Activated CD4-positive, alpha-beta T cell treated with anti-CD3 and anti-CD28 coated beads, Interleukin-2, amount 50 U/mL, for 1 hour (primary cell): ENCODE measurements at places on chromosomes 12 and 14.

DNA sequence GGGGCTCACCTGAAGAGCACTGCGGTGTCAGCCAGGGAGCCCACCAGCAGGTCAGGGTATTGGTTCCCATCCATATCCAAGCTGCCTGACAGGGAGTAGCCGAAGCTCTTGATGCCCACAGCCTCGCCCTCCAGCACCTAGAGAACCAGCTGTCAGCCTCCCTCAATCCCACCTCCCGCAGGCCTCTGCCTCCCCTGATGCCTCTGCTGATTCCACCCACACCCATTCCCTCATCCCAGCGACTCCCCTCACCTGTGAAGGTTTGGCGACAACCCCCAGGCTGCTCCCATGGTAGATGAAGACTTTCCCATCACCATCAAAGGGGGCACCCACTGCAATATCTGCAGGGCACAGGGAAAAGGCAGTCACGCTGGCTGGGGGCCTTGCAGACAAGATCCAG lies 10.0 kb downstream of the ITGA7 start:
- no peak for DNase-seq

- DNase-seq, result no peak
These were observed 126.0 kb downstream of the CHST11 start for GRCh38 chr12:104582739-104583138.

DNA sequence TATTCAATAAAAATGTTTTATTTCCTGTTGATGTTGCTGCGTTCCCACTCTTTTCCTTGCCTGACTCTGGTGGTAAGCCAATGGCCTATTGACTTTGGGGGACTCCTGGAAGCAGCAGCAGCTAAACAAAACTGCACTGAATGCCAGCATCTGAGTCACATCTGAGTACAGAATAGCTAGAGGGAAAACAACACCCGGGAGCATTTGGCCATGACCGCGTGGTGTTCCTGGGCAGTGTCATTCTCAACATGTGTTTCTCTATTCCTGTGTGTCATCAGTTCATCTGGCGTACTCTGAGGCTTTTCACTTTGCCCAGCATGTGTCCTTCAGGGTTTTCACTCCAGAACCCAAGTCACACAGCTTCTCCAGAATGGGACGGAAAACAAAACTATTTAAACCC lies 238.8 kb downstream of the PAWR start:
- no peak for DNase-seq

DNA sequence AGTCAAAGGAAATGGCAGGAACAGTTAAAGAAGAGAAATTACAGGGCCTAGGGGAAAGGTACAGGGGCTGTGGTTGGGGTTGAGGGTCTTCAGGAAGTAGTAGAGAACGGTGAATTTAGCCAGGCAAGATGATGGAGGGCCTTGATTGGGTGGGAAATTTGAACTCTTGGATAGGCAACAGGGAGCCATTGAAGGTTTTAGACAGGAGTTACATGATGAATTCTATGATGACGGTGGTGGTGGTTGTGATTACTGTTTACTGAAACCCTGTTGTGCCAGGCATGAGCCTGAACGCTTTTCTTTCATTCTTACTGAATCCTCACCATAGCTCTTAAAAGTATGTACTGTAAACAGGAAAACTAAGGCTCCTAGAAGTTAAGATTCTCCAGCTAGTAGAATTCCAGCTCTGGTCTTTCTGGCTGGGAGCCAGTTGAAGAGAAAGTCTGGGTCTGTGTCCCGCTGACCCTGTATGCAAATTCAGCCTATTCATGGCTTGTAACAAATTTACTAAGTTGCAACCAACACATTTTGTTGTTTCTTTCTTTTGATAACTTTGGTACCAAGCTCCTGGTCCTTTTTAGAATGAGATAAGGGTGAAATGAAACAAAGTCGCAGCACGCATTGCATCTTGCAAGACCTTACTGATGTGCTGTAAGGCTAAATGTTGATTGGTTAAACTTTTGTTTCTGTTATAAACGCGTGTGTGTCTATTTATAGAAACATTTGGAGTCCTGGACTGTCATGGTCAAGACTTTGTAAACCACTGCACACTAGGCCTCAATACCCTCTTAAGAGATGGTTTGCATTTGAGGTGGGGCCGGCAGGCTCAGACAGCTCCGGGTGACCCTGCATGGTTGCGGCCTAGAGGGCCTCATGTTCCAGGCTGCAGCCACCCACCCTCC lies 6.0 kb downstream of the ORAI1 start:
- no peak for DNase-seq

GRCh38 chr12:50282721-50283228 lies 545 bp downstream of the LIMA1 start:
- DNase-seq, result no peak

GRCh38 chr12:128483526-128484255 lies 216.7 kb downstream of the TMEM132C start:
- no peak for DNase-seq

GRCh38 chr12:6314776-6315175 lies 4.3 kb downstream of the PLEKHG6 start:
- DNase-seq, result no peak

GRCh38 chr12:47825173-47825639 lies 5.5 kb upstream of the HDAC7 start:
- DNase-seq, result no peak

DNA sequence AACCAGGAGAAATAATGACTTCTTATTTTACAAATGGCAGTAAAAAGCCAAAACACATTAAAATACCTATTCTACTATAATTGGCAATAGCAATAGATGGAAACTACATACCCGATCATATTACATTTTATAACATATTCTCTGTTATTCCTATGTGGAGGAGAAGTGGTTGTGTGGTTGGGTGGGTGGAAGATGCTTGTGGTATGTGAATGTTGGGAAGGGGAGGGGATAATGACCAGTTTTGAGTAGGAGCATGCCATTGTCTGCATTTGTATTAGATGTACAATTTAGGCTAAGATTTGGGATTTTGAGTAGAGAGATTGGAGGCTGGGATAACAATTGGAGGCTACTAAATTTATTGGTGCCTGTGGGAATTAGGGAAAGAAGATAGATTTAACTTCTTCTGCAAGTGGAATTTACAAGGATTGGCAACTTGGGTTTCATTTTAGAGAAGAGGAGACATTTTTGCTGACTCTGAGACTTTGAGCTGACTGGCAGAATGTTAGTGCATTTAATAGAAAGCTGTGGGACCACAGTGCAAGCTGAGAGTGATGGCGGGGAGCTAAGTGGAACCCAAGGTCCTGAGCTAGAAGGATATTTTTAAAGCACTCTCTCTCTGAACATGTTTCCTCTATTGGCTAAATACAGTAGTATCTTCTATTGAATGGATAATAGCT lies 65.2 kb downstream of the SLC16A7 start:
- no peak for DNase-seq

GRCh38 chr12:75865315-75865714 lies 166.3 kb downstream of the PHLDA1 start:
- no peak for DNase-seq

DNA sequence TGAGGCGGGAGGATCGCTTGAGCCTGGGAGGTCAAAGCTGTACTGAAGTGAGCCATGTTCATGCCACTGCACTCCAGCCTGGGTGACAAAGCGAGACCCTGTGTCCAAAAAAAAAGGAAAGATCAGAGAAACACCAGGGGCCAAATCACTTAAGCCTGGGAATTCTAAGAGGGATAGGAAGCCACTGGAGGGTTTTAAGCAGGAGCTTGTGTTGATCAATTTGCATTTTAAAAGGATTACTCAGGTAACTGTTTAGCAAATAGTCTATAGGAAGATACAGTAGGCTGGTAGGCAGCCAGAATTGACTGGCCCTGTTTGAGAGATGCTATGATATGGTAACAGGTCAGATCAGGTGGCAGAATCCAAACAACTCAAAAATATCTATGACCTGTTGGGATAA lies 162.7 kb downstream of the SPTSSA start:
- DNase-seq, result no peak

DNA sequence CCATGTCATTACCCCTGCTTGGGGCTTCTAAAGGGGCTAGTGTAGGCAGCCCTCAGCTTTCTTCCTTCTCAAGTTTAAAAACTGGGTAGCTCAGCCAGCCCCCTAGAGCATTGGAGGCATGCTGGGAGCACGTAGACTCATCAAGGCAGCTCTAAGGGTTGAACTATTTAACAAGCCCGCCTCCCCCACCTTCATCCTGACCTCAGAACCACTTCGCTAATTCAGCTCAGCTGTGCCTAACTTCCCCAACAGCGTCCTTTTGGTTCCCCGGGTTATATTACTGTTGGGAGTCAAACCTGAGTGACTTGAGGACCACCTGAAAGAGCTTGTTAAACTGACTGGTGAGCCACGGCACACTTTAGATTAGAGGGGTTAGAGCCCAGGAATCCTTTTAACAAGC lies 30.1 kb downstream of the MAX start:
- no peak for DNase-seq

GRCh38 chr12:120961604-120962531 lies 16.5 kb upstream of the HNF1A start:
- no peak for DNase-seq

- DNase-seq, result no peak
These were observed 565 bp downstream of the CEP83 start for GRCh38 chr12:94458877-94459727.

- no peak for DNase-seq
These were observed 68.3 kb upstream of the FICD start for GRCh38 chr12:108446766-108447165.

GRCh38 chr14:54471641-54472040 lies 17.1 kb downstream of the GMFB start:
- DNase-seq, result no peak

DNA sequence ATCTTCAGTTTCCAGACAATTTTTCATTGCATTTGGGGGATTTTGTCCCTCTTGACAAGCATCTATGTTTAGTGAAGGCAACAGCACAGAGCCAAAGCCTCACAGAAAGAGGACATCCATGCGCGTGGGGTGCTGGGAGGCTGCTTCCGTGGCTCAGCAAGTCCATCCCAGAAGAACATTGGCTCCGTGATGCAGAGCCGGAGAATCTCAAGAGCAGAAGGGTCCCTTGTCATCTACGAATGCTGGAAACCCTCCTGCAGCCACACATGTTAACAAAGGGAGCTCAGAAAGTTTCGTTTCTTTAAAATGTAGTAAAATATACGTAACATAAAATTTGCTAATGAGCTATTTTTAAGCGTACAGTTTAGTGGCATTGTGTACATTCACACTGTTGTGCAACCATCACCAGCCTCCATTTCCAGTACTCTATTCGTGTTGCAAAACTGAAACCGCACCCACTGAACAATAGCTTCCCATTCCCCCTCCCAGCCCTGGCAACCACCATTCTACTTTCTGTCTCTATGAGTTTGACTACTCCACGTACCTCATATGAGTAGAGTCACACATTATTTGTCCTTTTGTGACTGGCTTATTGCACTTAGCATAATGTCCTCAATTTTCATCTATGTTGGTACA lies 185.9 kb downstream of the TTC7B start:
- DNase-seq, result no peak

DNA sequence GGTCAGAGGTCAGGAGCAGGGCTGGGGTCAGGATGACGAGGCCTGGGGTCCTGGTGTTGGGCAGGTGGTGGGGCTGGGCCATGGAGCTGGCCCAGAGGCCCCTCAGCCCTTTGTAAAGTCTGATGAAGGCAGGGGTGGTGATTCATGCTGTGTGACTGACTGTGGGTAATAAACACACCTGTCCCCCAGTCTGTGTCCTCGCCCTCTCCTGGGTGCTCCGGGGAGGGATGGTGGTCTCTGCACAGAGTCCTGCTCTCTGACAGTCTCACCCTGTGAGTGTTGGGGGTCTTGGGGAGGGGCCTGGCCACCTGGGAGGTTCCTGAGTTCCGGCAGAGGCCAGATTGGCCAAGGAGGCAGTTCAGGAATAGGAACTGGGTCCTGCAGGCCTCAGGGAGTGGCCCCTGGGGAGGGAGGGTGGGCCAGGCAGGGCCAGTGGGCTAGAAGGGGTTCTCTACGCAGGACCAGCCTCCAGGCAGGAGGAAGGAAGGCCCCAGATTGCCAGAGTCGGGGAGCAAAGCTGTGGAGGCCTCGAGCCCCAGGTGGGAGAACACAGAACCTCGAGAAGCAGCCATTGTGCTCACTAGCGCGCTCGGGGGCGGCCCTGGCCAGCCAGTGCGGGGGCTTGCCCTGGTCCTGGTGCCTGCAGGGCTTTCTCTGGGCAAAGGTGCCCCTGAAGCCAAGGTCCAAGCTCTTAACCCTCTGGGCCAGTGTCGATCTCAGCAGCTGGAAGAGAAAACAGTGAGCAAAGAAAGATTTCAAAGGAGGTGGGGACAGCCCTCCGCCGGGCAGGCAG lies 14.4 kb downstream of the ACADS start:
- no peak for DNase-seq

GRCh38 chr12:119322301-119322723 lies 12.2 kb upstream of the CCDC60 start:
- no peak for DNase-seq

DNA sequence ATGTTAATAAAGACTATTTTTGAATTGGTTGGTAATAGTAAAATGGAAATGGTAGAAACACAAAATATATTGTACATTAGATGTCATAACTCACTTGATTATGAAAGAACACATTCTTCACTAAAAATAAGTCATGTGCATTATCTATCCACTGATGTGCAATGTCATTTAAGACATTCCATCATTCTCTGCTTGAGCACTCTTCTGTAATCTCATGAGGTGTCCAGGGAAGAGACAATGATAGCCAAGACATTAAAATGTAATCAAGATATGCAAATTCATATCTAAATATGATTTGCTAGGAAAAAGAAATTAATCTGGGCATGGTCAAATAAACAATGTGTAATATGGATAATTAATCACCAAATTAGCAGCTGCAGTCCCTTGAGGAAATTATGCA lies 422.5 kb downstream of the BTG1 start:
- no peak for DNase-seq

DNA sequence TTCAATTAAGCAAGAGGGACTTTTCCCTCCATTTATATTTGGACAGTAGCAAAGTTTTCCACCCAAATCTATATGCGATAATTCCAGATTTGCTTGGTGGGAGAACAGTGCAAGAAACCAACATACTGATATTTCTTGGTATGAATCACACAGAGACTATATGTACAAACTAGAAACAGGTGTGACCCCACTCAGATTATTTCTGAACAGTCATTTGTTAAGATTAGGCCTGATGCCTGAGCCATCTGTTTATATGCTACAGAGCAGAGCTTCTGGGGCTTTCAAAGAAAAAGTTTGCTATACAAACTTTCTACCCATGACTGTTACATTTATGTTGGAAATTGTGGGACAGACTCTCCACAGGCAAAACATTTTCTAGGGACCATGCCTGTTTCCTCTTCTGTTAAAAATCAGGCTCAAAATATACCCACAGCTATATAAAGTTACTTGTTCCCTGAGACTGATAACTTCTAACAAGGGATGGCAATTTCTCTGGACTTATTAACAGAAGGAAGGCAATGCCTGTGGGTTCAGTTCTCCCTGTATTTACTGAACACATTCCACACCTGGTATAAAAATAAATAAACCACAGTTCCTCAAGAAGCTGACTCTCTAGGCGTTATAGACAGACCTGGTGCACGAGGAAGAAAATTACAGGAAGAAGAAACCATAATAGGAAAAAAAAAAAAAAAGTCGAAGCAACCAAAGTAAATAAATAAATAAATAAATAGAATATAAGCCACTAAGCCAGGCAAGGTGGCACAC lies 8.0 kb downstream of the PTPN21 start:
- no peak for DNase-seq

- no peak for DNase-seq
These were observed 1074.6 kb downstream of the FLRT2 start for GRCh38 chr14:86604561-86604960.
